Hematopoietic multipotent progenitor cell treated with erythropoietin and hydrocortisone succinate and interleukin-3 and kit ligand, for 4 days (in vitro differentiated cells): ENCODE measurements at places on chromosomes 12 and 14.

DNA sequence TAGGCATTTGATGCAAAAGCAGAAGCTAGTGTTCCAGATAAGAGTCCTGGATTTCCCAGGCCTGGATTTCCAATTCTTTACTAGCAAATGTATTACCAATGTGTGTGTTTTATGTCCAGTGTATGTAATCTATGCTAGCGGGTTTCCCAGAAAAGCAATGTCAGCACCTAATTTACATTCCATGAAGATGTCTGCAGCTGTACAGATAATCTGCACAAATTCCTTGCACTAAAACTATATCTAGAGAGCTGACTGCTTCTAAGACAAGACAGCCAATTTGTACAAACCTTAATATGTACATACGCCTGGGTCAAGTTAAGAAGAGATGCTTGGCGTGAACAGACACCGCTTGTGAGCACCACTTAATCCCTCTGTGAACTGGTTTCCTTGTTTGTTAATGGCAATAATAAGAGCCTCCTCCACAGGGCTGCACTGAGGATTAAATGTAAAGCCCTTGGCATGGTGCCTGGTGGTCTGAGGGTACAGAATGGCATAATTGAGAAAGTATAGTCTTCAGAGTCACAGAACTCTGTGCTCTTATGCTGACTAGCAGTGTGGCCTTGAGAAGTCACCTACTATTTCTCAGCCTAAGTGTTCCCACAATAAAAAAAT is 185.6 kb downstream of the EPS8 start:
- no peak for DNase-seq

- DNase-seq, result no peak
Measured at GRCh38 chr14:60648249-60648933, 886 bp downstream of the SIX1 start.

- DNase-seq, result no peak
Measured at GRCh38 chr12:6346235-6346832, 4.5 kb upstream of the TNFRSF1A start.

GRCh38 chr12:100956311-100956852 is 161.8 kb downstream of the ANO4 start:
- DNase-seq, result no peak

GRCh38 chr12:65275627-65276026 is 2.9 kb upstream of the MSRB3 start:
- DNase-seq, result no peak

- DNase-seq, result no peak
Measured at GRCh38 chr14:55136885-55137786, 8.1 kb downstream of the LGALS3 start.

- DNase-seq, result no peak
Measured at GRCh38 chr14:20583908-20584307, 3.9 kb downstream of the RNASE11 start.

DNA sequence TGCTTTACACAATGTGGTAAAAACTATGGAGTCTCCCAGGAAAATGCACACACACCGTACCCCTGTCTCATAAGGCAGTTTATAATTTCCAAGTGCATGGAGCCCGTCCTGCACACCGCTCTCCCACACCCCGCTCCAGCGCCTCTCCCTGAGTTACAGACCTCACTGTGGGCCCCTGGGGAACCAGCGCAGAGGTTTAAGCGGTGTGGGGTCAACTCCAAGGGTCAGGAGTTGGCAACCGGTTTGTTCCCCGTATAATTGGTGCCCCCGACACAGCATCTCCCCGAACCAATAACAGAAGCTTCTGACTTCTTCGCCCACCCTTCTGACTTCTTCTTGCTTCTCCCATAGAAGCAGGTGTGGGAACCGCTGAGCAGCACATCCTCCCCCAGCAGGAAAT is 58.4 kb upstream of the DDX11 start:
- DNase-seq, result no peak

- no peak for DNase-seq
Measured at GRCh38 chr12:3436461-3437065, 54.4 kb upstream of the PRMT8 start.

GRCh38 chr12:48351022-48351708 is 446 bp upstream of the ZNF641 start:
- no peak for DNase-seq

DNA sequence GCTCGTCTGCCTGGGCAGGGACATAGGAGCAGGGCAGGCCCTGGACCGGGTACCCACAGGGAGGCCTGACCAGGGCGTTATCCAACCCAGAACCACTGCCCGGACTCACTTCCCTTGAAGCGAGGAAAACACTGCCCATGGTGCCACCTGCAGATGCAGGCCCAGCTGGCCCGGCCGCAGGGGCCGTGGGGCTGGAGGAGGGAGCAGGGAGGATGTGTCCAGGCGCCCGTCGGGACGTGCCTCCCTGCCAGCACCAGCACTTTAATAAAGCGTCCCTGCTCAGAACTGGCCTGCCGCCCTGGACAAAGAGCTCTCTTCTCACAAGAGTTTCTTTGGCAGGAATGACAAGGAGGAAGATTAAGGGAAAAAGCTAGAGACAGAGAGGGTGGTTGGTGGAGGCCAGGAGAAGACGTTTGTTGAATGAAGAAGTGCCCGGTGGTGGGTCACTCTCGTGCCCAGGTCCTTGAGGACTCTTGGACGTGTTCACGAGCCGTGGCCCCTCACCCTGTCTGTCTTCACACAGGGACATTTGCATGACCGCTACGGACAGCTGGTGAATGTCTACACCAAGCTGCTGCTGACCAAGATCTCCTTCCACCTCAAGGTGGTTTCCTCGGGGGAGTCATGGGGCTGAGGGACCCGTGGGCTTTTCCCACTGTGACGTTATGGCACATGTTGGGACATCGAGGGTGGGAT is 14.2 kb downstream of the HIP1R start:
- DNase-seq, result no peak

GRCh38 chr12:6863586-6864321 is 3.6 kb upstream of the TPI1 start:
- DNase-seq, result no peak

DNA sequence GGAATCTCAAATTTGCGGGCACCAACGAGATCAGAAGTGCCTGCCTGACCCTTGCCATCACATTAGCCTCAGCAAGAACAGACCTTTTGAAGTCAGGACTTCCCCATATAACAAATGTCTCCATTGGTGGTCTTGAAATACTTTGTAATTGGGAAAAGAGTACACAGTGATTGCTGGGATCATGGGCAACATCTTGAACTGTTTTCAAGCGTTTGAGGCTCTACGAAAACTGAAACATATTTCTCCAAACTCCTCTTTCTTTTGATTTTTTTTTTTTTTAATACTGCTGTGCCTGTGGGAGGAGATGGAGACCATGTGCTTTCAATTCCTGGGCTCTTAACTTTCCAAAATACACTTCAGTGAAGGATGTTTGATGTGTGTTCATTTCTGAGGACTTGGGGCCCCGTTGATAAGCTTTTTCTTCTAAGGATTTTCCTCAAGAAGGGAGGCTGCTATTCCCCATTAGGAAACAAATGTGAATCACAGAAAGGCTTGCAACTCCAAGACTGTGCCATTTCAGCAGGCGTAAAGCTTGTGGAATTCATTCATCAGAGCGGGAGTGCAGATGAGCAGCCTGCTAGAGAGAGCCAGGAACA is 94.5 kb downstream of the TMEM132C start:
- DNase-seq, result no peak

DNA sequence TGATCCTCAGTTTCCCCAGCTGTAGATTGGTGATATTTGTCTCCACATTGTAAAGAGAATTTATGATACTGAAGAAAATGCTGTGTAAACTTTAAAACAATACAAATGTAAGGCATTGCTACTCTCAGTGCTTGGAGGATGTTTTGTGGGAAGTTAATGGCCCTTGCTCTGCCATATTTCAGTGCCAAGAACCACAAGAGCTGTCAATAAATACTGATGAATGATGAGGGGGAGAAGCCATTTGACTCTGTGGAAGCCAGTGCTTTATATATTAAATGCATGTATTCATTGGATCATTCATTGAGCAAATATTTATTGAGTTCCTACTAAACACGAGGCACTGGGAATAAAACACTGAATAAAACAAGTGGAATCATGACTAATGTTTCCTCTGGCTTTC is 30.8 kb downstream of the CACNA1C start:
- DNase-seq, result no peak

DNA sequence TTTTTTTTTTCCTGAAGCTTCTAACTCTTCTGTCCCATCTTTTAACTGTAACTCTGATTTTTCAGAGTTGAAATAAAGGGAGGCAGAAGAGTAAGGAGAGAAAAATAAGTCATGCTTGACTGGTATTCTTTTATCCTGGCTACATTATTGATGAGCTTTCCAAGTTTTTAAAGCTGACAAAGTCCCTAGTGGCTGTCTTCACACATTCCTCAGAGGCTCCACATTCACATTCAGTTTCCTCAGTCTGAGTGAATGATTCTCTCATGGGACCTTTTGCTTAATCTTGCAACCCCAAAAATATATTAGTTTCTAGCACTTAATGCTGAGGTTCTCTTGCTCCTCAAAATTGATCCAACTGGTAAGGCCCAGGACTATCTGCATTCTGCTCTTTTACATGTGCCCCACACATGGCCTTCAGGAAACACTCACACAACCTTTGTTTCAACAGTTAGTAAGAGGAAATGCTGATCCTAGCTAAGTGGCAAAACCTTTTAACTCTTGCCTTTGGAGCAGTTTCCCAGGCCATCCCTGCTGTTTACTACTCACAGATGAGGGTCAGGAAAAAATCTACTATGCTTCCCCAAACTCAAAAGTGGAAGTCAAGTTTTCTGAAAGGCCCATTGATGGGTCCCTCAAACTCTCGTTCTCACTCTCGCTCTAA is 61.7 kb upstream of the SLC6A15 start:
- DNase-seq, result no peak

DNA sequence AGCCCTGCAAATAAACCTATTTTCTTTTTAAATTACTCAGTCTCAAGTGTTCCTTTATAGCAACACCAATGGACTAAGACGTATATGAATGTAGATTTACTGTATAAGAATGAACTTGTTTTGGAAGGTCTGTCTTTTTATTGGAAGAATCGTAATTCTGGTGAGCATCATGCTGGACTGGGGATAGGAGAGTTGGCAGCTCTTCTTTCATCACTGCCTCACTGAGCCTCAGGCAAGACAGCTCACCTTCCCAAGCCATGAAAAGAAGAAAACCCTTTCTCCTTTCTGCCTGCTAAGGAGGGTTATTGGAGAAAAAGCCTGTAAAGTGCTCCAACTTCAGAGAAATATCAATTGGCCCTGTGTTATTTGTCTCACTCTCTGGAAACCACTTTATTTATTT is 9.1 kb upstream of the RNF34 start:
- DNase-seq, result no peak

GRCh38 chr14:85454226-85454813 is 75.6 kb upstream of the FLRT2 start:
- no peak for DNase-seq

DNA sequence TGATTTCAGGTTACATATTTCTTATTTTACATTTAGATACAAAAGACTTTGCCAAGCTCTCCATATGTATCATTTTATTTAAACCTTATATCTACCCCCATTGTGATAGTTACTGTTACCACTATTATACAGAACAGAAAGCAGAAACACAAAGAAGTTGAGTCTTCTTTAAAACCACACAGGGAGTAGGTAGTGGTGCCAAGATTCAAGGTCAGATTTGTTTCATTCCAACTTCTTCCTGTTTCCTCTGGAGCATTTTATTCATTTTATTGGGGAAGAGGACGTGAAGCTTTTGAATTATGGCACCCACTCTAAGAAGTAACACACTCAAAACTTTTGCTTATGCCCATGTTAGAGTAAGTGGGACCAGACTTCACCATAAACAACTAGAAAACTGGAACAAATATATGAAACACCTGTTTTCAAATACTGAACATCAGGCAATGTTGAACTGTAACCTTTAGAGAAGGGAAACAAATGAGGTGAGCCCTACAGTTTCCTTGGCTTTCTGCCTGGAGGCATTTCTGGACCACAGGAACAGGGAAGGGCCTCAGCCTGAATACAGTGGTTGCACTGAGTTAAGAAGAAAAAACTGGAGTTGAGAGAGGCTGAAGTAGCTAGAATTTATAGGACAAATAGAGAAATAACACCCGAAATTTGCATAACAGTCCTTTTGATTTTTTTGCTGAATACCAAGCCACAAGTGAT is 160.4 kb upstream of the SSTR1 start:
- no peak for DNase-seq

DNA sequence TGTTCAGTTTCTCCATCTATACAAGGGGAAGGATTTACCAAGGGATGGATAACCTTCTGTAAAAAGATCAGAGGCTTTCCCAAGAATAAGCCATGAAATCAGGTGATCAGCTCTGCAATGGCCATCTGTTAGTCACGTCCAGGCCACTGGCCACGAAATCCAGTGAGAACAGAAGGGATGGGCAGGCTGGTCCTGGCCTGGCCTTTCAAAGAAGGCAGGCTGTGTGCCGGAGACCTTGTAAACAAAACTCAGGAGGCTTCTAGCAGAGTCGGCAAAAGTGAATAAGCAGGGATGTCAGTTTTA is 68.5 kb downstream of the RNF34 start:
- no peak for DNase-seq

DNA sequence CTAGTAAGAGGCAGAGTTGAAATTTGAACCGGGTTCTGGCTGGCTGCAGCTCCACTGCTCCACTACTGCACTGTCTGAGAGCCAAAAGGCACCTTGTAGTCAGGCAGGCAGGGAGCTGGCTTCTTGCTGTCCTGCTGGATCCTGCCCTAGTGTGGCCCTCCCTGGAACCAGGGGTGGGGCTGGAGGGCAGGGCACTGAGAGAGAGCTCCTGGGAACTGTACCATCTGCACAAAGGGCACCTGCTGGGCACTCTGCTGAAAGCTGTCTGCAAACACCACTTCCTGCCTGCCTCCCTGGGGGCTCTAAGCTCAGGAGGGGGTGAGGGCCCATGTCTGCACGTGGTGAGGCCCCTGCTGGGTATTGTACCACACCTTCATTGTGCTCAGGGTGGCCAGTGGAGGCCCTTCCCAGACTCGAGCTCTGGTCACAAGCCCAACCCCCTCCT is 19.0 kb upstream of the TCL1B start:
- DNase-seq, result no peak

- no peak for DNase-seq
Measured at GRCh38 chr14:93824518-93825234, 36.4 kb upstream of the PRIMA1 start.

DNA sequence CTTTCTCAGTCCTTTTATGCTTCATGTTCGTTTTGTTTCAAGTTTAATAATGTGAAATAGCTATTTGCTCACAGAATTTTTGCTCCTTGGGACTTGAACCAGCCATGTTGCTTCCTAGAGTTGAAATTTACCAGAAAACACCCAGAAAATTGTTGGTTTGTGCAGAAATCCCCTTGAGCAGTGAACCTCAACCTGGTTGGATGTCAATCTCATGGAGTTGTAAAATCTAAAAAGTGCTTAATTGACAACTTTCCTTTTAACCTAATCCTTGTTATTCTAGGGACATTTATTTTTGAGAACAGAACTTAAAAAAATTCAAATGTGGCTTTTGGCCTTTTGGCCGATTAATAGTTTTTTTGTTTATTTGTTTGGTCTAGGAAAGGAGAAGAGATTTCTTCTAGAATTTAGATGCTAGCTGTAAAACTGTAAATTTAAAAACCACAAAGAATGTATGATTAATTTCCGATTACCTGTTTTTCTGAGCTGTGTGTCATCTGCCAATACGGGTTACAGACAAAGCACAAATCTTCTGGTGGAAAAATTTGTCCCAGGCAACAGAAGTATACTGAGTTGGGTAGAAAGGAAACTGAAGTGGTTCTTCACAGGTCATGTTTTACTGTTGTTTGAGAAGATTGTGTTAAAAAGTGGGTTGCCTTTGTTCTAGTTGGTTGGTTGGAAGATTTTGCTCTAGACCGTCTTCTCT is 154.4 kb downstream of the FUT8 start:
- no peak for DNase-seq

GRCh38 chr12:71799106-71799505 is 40.5 kb upstream of the TBC1D15 start:
- no peak for DNase-seq
